ENCODE measurements at places on chromosomes 5 and 9. TPM values are rescaled to one million over a fixed set of nuclear protein-coding genes. Genes with fewer than 3 reads are reported as not detected.

Gene HAPLN1
- 248 TPM for total RNA-seq

Gene SHB
- 23.8 TPM for total RNA-seq

Gene OR1J2
- not detected for total RNA-seq

Gene SPATA31D4
- not detected for total RNA-seq

Gene EGR1
- 103 TPM for total RNA-seq

Gene DDX4
- not detected for total RNA-seq

Gene CTXN3
- not detected for total RNA-seq

Gene RFESD
- total RNA-seq = 0.97 TPM

Gene LHX6
- not detected for total RNA-seq

Gene PTGDS
- total RNA-seq = 80.4 TPM

Gene PCDH1
- total RNA-seq = 10.9 TPM

DNA sequence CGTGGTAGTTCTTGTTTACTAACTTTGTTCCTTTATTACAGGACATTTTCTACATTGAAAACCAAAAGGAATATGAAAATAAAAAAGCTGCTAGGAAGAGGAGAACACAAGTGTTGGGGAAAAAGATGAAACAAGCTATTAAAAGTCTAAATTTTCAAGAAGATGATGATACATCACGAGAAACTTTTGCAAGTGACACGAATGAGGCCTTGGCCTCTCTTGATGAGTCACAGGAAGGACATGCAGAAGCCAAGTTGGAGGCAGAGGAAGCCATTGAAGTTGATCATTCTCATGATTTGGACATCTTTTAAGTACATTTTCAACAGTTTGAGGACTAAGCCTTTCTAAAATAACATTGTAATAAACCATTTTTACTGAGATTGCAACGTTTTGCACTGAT, 23.8 kb downstream of the PHAX start:
- H3K4me3 ChIP-seq = peak overlapping the region; percentile 43
- H3K36me3 ChIP-seq = peaks cover 14% of the 10 kb centered on the region
- peaks cover 18% of the 10 kb centered on the region for H3K4me1 ChIP-seq
- DNase-seq = no peak

- no peaks in the 10 kb centered on the region for H3K27me3 ChIP-seq
- no peak overlapping the region for H3K27ac ChIP-seq
- no peaks in the 10 kb centered on the region for H3K36me3 ChIP-seq
- H3K4me1 ChIP-seq = peaks cover 7% of the 10 kb centered on the region
These were observed 423 bp upstream of the ABCA2 start for GRCh38 chr9:137028263-137029057.

GRCh38 chr9:112711050-112711689, 6.7 kb downstream of the INIP start:
- H3K4me1 ChIP-seq = peaks cover 8% of the 10 kb centered on the region
- no peak for DNase-seq
- no peaks in the 10 kb centered on the region for H3K27me3 ChIP-seq
- peaks cover 4% of the 10 kb centered on the region for H3K36me3 ChIP-seq

DNA sequence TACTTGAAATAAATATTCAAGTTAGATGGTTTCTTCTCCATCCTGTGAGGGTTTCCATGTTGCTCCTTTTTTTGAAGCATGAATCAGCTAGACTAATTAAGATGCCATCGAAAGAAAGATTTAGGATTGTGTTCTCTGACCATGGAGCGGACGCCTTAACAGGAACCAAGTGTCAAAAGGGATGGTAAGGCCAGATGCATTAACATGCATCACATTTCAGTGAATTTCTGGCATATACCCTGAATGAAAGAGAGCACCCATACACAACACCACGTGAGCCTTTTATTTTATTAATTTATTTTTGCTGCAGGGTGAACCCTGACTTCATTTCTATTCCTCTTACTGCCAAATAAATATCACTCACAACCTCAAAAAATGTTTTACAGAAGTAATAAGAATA, 1045.3 kb upstream of the ARRDC3 start:
- H3K4me1 ChIP-seq = no peaks in the 10 kb centered on the region
- H3K36me3 ChIP-seq = peaks cover 1% of the 10 kb centered on the region
- H3K27ac ChIP-seq = no peak overlapping the region
- H3K27me3 ChIP-seq = no peaks in the 10 kb centered on the region

DNA sequence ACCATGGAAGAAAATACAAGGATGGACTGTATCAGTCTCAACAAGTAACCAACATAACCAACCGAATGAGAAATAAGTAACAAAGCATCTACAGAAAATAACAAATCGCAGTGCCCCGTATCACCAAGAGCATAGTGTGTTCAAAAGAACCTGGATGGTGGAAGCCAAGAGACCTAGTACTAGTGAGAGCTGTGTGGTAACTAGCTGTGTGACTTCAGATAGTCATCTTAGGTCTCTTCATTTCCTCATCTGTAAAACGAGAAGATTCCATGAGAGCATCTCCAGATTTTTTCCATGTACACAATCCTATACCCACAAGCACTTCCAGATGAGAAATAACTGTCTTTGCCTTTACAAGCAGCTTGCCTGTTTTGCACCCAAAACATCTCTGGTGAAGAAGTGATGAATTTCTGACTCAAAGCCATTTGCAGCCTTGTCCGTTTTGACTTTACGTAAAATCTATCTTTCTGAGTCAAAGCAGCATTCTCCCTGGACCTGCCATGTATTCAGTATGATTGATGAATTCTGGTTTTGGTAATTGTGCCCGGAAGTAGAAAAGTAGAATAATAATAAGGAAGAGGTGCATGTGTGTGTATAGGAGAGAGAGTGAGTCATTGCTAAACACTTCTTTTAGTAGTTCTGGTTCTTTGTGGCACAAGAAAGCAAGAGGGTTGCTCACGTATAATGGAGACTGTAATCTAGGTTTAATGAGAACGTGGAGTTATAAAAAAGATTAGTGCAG, 41.0 kb downstream of the AOPEP start:
- no peak overlapping the region for H3K4me3 ChIP-seq
- no peak overlapping the region for H3K27ac ChIP-seq
- peaks cover 1% of the 10 kb centered on the region for H3K36me3 ChIP-seq
- DNase-seq = no peak
- peaks cover 16% of the 10 kb centered on the region for H3K4me1 ChIP-seq

DNA sequence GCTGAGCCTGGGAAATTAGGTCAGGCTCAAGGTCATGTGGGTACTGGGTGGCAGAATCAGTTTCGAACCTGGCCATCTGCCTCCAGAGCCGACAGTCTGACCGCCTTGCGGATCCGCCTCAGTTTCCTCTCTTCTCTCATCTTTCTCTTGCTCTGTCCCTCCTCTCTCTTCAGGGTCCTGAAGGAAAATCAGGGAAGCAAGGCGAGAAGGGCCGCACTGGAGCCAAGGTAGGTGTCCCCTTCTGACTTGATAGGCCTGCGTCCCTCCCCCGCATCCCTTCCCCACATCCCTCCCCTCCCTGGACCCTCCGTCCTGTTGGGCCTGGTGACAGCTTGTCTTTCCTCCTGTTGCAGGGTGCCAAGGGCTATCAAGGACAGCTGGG, 40.8 kb upstream of the ORM1 start:
- DNase-seq = peak; percentile 59
- no peak overlapping the region for H3K4me3 ChIP-seq
- H3K27me3 ChIP-seq = no peaks in the 10 kb centered on the region
- no peak overlapping the region for H3K27ac ChIP-seq
- H3K36me3 ChIP-seq = peaks cover 17% of the 10 kb centered on the region

DNA sequence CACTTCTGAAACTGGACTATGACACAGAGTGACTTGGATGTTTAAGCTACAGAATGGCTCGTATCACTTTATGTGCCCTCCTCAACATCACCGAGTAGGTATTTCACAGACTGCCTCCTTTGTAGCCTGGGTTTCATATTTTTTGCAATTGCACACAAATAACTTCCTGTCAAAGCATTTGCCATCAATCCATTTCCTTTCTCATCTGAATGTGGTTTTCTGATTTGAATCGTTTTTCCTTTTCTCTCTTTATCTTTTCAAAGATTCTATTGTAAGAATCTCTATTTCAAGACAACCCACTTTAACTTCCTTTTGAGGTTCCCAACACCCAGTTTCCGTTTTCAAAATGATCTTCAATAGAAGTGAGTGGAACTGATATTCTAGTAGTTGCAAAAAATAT, 563.8 kb upstream of the ARRDC3 start:
- H3K4me1 ChIP-seq = no peaks in the 10 kb centered on the region
- no peaks in the 10 kb centered on the region for H3K27me3 ChIP-seq

DNA sequence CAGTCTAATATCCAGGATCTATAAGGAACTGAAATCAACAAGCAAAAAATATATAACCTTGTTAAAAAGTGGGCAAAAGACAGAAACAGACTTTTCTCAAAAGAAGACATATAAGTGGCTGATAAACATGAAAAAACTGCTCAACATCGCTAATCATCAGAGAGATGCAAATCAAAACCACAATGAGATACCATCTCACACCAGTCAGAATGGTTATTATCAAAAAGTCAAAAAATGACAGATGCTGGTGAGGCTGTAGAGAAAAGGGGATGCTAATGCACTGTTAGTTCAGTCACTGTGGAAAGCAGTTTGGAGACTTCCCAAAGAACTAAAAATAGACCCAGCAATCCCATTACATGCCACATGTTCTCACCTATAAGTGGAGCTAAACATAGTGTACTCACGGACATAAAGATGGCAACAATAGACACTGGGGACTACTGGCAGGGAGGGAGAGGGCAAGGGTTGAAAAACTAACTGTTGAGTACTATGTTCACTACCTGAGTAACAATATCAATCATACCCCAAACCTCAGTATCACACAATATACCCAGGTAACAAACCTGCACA, 11.7 kb upstream of the TSSK1B start:
- no peak for DNase-seq
- H3K4me1 ChIP-seq = peaks cover 38% of the 10 kb centered on the region
- no peak overlapping the region for H3K27ac ChIP-seq
- peaks cover 14% of the 10 kb centered on the region for H3K36me3 ChIP-seq
- H3K4me3 ChIP-seq = no peak overlapping the region

DNA sequence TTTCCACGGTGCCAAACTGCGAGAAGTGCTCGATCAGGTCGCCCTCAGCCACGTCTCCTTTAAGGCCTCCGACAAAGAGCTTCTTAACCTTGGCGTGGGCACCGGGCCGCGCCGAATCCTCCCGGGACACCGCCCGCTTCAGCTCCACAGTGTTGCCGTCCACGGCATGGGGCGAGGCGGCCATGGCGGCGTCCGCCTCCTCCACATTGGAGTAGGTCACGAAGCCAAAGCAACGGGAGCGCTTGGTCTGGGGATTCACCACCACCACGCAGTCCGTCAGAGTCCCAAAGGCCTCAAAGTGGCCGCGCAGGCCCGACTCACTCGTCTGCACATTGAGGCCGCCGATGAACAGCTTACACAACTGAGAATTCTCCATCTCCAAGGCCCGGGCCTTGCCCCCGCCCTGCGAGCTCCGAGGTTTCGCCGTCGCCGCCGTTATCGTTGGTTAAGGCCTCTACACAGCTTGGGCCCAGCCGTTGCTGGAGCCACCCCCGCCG, 424 bp downstream of the HNRNPA0 start:
- H3K36me3 ChIP-seq = peaks cover 11% of the 10 kb centered on the region
- peak overlapping the region; percentile 100 for H3K4me3 ChIP-seq
- peak; percentile 90 for DNase-seq
- H3K4me1 ChIP-seq = peaks cover 28% of the 10 kb centered on the region
- H3K27ac ChIP-seq = peak overlapping the region; percentile 100

GRCh38 chr5:139378101-139378825, 4.8 kb downstream of the SLC23A1 start:
- no peaks in the 10 kb centered on the region for H3K27me3 ChIP-seq
- H3K4me1 ChIP-seq = peaks cover 9% of the 10 kb centered on the region
- no peak overlapping the region for H3K4me3 ChIP-seq
- peak; percentile 85 for DNase-seq
- no peak overlapping the region for H3K27ac ChIP-seq
- H3K36me3 ChIP-seq = peaks cover 2% of the 10 kb centered on the region

GRCh38 chr5:2205596-2206226, 323.0 kb upstream of the IRX4 start:
- no peak for DNase-seq
- peaks cover 2% of the 10 kb centered on the region for H3K4me1 ChIP-seq
- H3K27me3 ChIP-seq = peaks cover 19% of the 10 kb centered on the region
- no peak overlapping the region for H3K27ac ChIP-seq
- H3K36me3 ChIP-seq = no peaks in the 10 kb centered on the region

DNA sequence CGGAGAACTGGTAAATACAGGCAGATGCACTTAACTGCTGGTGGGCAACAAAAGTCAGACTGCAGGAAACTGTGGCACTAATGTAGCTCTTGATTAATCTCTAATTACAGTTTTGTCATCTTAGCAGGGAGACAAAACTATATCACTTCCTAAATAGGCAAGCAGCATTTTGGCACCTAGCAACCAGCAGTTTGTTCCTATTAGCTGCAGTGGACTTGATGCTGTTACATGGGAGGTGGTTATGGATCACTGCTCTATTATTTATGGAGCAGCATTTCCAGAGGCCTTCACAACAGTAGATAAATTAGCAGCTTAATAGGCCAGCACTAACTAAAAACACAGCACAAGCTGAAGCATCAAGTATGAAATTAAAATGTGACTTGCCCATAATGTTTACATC, 518.3 kb upstream of the ITGA1 start:
- no peak for DNase-seq
- H3K27me3 ChIP-seq = peaks cover 15% of the 10 kb centered on the region
- no peaks in the 10 kb centered on the region for H3K4me1 ChIP-seq
- no peak overlapping the region for H3K4me3 ChIP-seq
- H3K27ac ChIP-seq = no peak overlapping the region
- H3K36me3 ChIP-seq = no peaks in the 10 kb centered on the region

DNA sequence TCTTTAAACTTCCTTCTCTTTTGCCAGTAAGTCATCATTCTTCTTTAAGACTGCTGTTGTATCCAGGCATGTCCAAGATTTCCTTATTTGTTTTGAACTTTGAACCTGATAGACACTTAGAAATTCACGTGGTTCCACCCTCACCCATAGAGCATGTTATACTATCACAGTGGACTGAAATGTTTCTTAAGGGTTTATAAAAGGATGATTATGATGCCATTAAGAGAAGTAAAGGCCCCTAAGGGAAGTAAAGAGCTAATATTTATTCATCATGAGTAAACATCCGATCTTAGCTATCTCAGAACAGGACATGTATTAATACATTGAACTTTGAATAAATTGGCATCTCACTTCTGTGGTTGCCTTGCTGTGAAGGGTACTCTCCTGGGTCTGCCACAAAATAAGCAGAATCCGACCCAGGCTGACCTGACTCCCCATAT, 49.8 kb downstream of the PRKACG start:
- no peak overlapping the region for H3K4me3 ChIP-seq
- no peaks in the 10 kb centered on the region for H3K4me1 ChIP-seq
- no peak for DNase-seq
- no peak overlapping the region for H3K27ac ChIP-seq
- H3K36me3 ChIP-seq = no peaks in the 10 kb centered on the region
- peaks cover 23% of the 10 kb centered on the region for H3K27me3 ChIP-seq

- H3K27me3 ChIP-seq = peaks cover 7% of the 10 kb centered on the region
- H3K4me1 ChIP-seq = no peaks in the 10 kb centered on the region
- H3K36me3 ChIP-seq = peaks cover 2% of the 10 kb centered on the region
- no peak overlapping the region for H3K27ac ChIP-seq
- H3K4me3 ChIP-seq = no peak overlapping the region
These were observed 58.7 kb downstream of the NXNL2 start for GRCh38 chr9:88593537-88594185.

Data from chondrocyte (in vitro differentiated cells).